ENCODE measurements at places on chromosomes 3 and 15.

DNA sequence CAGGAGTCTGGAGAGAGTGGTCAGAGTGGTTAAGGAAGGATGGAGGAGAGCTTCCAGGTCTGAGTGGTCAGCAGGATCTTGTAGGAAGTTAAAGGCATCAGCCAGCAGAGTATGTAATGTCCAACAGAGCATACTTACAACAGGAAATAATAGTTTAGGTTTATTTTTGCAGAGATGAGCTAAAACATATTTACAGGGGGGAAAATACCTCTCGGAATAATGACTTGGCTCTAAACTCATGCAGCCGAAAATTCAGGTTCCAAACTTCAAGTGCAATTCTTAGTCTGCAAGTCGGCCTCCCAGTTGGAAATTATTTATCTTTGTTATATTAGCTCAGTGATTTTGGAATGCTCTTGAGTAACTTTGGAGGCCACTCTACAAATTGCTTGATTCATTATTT is 385.0 kb upstream of the C2CD4B start:
- DNase-seq, result no peak

DNA sequence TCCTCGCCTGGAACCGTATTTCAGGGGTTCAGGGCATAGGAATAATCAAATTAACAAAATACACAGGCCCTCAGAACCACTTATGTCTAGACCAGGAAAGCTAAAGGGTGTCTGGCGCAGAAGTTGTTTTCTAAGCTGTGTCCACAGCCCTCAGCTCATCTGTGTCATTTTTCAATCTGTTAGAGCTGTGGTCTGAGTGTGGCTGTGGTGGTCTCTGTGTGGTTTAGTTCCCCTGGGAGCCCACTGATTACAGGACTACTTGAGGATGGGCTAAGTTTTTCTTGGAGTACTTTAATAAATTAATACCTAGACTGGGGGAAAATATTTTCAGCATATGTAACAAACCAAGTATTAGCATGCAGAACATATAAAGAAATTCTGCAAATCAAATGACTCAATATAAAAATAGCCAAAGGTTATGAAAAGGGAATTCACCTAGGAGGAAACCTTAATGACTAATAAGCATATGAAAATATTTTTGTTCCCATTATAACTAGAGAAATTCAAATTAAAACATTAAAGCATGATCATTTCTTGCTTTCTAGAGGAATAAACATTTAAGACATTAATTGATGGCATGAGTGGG is 186.3 kb downstream of the SATB1 start:
- DNase-seq, result no peak

GRCh38 chr3:10495003-10495402 is 10.4 kb downstream of the ATP2B2 start:
- DNase-seq, result no peak

DNA sequence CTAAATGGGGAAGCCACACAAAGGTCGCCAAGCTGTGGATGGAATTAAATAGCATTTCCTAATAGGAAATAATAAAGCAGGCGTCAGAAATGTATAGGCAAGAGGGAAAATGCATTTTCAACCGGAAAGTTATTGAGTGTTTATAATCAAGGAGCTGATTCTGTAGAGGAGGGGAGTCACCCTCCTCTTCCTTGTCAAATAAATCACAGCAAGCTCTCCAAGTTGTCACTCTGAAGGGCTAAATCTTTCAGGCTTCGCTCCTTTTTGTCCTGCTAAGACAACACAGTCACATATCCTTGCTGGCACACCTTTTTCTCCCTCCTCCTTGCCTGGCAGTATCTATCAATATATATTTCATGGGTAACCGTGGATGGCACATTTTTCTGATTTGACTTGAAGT is 338.4 kb downstream of the SATB1 start:
- no peak for DNase-seq

- peak; percentile 50 for DNase-seq
Measured at GRCh38 chr3:96813134-96813819, 1.1 kb upstream of the EPHA6 start.

GRCh38 chr3:46353647-46354410 is at the start of gene CCR2:
TSS of gene CCR2 (plus strand) at chr3:46354111. CDS start at chr3:46357528, 3,417 bp downstream.
- DNase-seq, result peak; percentile 83

GRCh38 chr15:38535491-38536200 is 29.0 kb downstream of the RASGRP1 start:
- DNase-seq, result no peak

DNA sequence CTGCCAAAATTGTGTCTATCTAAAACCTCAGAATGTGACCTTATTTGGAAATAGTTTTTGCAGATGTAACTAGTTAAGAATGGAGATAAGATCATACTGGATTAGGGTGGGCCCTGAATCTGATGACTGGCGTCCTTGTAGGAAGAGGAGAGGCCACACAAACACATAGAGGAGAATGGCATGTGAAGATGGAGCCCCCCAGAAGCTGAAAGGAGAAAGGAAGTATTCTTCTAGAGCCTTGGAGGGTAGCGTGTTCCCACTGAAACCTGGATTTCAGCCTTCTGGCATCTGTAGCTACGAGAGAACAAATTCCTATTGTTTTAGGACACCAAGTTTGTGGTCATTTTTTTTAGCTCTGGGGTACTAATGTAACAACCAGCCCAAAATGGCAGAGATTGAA is 423.0 kb upstream of the TPM1 start:
- no peak for DNase-seq

- no peak for DNase-seq
Measured at GRCh38 chr3:167843481-167843880, 108.0 kb downstream of the SERPINI1 start.

- DNase-seq, result no peak
Measured at GRCh38 chr15:38038659-38039442, 104.4 kb downstream of the TMCO5A start.

DNA sequence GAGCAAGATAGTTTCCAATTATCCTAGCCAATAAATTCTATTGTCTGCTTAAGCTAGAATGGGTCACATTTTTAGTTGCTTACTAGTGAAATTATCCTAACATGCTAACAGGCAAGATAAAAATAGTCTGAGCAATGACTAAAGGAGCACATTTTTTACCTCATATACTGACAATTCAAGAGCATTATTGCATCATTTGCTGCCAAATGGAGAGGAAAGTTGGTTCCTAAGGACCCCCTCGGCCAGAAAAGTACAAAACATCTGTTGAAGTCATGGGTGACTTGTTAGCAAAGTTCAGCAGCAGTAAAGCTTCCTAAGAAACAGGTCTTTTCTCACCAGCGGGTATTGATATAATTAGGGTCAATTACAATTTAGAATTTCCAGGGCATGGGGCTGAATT is 1001.0 kb downstream of the FHIT start:
- no peak for DNase-seq

DNA sequence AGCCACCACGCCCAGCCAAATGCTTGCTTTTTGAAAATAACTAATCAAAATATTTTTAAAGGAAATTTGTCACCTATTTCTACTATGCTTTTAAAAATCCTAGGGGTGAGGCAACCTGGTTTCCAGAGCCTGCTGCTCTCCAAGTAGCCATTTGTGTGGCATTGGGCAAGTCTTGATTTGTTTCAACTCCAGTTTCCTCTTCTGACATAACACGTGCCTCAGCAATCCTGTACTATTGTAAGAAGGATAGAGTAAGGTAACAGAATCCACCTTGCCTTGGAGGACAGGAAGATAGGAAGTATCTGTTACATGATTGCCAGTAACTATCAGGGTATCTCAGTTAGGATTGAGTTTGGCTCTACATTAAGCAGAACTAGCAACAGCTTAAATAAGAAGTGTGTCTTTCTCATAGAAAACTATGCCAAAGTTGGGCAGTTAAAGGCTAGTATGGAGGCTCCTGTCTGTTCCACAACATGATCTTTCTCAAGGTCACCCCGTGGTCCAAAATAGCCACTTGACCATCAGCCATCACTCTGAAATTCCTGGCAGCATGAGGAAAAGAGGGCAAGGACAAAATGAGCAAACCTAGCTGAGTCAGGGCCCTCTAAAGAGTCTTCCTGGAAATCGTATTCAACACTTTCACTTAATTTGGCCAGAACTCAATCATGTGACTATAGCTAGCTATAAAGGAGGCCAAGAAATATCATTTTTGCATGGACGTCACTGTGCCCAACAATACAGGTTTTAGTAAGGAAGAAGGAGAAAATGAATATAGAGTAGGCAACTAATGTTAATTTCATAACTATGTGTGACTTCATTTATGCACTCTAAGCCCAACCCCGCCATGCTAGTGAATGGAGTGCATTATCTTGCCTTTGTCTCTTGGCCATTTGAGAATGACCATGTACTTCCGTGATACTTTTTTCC is 66.1 kb downstream of the HMG20A start:
- no peak for DNase-seq

- no peak for DNase-seq
Measured at GRCh38 chr3:8606701-8607231, 37.8 kb downstream of the SSUH2 start.

DNA sequence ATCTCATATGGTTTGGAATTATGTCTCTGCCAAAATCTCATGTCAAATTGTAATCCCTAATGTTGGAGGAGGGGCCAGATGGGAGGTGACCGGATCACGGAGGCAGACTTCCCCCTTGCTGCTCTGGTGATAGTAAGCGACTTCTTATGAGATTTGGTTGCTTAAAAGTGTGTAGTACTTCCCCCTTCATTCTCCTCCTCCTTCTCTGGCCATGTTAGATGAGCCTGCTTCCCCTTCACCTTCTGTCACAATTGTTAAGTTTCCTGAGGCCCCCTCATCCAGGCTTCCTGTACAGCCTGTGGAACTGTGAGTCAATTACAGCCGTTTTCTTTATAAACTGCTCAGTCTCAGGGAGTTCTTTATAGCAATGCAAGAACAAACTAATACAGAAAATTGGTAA is 51.1 kb downstream of the NEDD4 start:
- peak; percentile 77 for DNase-seq

DNA sequence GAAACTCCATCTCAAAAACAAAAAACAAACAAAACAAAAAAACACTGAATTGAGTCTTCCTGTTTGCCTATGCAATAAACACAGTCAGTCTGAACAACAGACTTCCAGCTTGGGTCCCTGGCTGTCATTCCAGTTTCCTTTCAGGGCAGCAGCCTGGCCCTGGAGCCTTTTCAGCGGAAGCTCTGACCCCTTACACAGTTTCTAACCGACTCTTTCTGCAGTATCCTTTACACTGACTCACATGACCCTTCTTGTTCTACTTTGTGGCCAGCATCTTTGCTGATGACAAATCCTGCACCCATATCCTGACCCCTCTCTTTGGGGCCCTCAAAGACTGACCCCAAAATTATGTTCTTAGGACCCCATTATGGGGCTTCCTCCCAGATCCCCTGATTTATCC is 38.3 kb upstream of the INO80 start:
- no peak for DNase-seq

DNA sequence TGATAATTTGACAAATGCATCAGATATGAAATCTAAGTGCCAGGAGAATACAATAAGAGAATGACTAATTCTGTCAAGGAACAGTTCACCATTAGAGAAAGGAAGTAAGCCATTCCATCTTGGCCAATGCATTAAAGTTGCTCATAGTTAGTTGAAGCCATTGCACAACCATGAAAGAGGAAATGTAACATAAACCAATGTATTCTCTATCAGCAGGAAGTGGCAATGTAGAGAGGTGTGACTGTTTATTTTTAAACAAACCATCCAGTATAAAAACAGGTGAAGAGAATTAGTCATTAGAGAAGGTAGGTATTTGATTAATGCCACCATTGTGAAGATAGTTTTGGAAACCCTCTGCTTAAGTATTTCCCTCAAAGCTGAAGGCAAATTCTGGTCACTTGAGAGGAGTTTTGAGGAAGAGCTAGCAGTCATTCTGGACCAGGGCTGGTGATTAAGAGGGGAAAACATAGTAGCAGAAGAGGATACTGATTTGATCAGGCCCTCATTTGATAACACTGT is 10.7 kb upstream of the ANXA2 start:
- DNase-seq, result peak; percentile 85

- no peak for DNase-seq
Measured at GRCh38 chr15:64247535-64247905, 84.7 kb upstream of the PPIB start.

GRCh38 chr3:49803465-49804140 is 542 bp downstream of the INKA1 start:
- peak; percentile 85 for DNase-seq

- DNase-seq, result no peak
Measured at GRCh38 chr3:71253169-71253568, 330.4 kb downstream of the FOXP1 start.

DNA sequence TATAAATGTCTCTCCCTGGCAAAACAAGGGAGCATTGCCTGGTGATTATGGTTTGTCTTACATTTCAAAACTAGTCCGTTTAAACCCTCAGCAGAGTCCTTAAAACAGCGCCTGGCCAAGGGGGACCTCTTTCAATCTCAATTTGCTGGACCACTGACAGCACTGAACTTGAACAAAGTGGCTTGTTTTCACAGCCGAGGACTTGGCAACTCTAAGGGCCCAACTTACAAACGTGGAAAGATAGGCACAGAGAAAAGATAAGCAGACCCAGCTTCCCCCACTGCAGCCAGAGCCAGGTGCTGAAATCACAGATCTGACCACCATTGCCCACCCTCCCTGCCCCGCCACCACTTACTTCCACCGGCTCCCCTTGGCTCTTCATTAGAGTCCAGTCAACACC is 336.4 kb upstream of the ICE2 start:
- DNase-seq, result no peak

All from NB4 (cell line).